ENCODE measurements at places on chromosomes 5 and 9.

- DNase-seq: no peak
Measured at GRCh38 chr5:56632199-56632598, 183.2 kb upstream of the MAP3K1 start.

- no peak for DNase-seq
Measured at GRCh38 chr5:1006656-1007071, 1.9 kb upstream of the NKD2 start.

- no peak for DNase-seq
Measured at GRCh38 chr5:157370967-157371366, 89.0 kb upstream of the NIPAL4 start.

GRCh38 chr5:141413540-141414069 lies 818 bp downstream of the PCDHGA10 start:
- no peak for DNase-seq

GRCh38 chr5:83740741-83741140 lies 20.1 kb upstream of the HAPLN1 start:
- DNase-seq: no peak

DNA sequence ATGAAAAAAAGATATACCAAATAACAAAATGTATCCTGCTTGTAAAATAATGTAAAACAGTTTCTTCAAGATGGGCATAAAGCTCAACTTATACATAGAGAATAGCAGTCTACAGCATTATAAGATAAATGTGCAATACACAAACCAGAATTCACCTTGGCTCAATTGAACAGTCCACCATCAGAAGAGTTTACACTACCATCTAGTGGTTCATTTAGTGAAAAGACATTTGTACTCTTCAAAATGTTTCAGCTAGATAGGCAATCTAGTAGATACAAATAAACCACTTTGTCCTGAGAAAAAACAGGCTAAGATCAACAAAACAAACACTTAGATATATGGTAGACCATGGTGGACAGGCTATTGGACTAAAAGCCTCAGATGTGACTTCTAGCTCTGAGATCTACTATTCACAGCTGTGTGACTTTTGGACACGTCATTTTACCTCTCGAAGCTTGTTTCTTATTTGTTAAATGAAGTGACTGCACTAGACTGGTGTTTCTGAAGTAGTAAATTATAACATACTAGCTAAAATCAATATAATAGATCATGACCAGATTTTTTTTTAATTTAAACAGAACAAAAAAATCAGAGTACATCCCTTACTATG lies 22.1 kb upstream of the TPD52L3 start:
- DNase-seq: no peak

DNA sequence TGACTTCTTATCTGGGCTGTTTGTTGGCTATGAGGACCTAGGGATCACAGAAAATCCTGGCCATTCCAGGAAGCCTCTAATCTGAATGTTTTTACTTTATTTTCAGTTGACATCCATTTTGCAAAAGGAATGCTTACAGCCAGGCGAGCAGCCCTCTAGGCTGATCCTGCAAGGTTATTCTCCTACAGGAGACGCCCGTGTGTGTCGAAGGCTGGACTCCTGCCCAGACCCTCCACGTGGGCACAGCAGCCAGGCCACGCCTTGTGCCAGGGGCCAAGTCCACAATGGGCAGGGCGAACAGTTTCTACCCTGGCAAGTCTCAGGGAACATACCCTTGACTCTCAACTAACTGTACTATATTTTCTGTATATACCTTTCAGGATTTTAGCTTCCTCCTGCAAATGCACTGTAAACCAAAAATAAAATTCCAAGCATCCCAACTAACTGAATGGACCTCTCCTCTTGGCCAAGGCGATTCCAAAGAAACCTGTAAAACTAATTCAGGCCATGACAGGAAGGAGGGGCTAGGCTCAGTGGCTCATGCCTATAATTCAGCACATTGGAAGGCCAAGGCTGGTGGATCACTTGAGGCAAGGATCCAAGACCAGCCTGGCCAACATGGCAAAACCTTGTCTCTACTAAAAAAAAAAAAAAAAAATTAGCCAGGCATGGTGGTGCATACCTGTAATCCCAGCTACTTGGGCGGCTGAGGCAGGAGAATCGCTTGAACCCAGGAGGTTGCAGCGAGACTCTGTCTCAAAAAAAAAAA lies 5.7 kb downstream of the CMBL start:
- no peak for DNase-seq

DNA sequence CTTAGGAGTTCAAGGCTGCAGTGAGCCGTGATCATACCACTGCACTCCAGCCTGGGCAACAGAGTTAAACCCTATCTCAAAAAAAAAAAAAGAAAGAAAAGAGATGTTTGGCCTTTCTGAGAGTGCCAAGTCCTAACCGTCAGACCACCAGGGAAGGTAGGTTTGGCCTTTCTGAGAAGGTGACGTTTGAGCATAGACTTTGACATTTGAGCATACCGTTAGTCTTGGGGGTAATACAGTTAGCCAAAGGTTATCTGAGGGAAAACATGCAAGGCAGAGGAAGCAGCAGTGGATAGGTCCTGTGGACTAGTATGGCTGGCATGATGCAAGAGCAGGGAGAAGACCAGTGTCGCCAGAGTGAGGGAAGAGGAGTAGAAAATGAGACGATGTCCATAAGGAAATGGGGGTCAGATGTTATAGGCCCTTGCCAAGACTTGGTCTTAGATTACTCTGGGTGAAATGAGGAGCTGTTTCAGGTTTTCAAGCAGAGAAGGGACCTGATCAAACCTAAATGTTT lies 50.2 kb downstream of the HSDL2 start:
- DNase-seq: no peak

GRCh38 chr9:125330587-125330986 lies 69.0 kb downstream of the GAPVD1 start:
- DNase-seq: no peak

DNA sequence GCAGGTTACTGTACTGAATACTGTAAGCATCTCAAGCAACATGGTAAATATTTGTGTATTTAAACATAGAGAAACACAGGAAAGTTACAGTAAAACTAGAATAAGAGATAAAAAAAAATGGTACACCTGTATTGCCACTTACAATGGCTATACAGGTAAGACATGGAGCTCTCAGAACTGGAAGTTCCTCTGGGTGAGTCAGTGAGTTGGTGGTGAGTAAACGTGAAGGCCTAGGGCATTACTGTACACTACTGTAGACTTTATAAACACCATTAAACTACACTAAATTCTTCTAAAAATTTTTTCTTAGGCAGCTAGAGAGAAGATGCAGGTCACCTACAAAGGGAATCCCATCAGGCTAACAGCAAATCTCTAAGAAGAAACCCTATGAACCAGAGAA lies 872.9 kb downstream of the TAF11L14 start:
- DNase-seq: no peak

GRCh38 chr9:76025286-76025685 lies 134.8 kb downstream of the PCSK5 start:
- no peak for DNase-seq

DNA sequence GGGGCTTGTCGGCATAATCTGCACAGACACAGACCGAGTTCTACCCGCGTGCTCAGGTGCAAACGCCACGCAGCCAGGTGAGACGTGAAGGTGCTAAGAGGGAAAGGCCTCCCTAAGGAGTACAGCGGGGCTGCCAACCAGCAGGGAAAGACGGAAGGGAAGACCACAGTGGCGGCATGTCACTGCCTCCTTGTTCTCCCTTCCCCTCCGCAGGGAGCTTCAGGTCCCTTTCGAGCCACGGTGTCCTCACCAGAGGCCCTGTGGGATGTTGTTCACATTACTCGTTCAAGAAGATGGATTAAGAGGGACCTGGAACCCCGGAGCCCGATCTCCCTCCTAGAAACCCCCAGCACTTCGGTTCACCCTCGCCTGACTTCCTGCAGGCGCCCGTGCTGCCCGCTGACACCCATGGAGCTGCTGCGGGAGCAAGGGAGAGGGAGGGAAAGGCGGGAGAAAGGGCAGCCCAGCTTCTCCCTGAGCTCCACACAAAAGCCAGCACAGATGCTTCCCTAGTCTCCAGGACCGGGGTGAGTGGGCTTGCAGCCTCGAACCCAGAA lies 686 bp downstream of the BRD9 start:
- peak; percentile 35 for DNase-seq

- DNase-seq: no peak
Measured at GRCh38 chr5:109917966-109918365, 228.2 kb downstream of the MAN2A1 start.

GRCh38 chr5:13276156-13276555 lies 668.3 kb downstream of the DNAH5 start:
- DNase-seq: no peak

GRCh38 chr9:79116709-79117108 lies 455.1 kb upstream of the TLE4 start:
- DNase-seq: no peak

DNA sequence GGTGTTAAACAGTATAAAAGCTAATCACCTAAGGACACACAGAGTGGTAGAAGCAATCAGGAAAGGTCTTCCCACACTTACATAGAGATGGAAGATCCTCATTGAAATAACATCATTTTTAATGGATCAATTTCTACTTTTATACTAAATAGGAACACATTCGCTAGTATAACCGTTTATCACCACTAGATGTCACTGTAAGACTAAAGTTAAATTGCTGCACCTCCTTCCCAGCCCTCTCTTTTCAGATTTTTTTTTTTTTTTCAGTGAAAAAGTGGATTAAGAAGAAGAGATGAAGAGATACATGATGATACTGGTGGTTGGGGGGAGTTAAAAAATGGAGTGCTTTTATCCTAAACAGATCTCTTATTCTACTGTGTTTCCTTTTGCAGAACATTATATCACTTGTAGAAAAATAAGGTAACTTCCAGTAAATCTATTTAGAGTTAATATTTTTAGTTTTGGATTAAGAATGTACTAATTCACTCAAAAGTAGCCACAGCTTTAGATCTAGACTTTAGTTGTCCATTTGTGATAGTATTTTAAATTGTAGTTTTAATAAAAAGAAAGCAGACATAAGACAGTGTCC lies 116.9 kb upstream of the ARRDC3 start:
- no peak for DNase-seq

DNA sequence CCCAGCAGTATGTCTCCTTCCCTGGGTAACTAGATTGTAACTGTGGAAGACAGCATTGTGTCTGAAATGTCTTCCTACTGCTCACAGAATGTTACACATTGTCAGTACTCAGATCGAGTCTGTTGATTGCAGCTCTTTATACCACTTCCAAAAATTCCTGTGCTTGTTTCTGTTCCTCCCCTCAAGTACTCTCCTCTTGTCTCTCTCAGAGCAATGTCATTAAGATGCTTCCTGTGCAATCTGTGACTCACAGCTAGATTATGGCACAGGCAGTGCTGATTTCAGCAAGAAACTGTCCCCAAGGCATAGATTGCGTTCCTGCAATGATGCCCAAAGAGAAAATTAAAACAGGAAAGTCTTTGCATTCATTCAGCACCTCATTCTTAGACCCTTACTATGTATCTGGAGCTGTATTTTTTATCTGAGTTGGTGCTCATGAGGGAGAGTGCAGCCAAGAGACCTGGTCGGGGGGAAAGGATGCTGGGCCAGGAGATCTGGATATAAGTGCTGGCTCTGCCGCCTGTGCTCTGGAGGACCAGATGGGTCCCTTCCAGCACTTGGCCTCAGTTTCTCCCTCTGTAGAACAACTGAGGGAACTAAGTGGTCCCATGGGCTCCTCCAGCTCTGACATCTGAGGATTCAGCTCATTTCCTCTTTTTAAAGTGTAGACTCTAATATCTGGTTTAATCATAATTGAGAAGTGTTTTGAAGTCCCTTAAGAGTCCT lies 40.8 kb upstream of the GNPDA1 start:
- DNase-seq: peak; percentile 19

DNA sequence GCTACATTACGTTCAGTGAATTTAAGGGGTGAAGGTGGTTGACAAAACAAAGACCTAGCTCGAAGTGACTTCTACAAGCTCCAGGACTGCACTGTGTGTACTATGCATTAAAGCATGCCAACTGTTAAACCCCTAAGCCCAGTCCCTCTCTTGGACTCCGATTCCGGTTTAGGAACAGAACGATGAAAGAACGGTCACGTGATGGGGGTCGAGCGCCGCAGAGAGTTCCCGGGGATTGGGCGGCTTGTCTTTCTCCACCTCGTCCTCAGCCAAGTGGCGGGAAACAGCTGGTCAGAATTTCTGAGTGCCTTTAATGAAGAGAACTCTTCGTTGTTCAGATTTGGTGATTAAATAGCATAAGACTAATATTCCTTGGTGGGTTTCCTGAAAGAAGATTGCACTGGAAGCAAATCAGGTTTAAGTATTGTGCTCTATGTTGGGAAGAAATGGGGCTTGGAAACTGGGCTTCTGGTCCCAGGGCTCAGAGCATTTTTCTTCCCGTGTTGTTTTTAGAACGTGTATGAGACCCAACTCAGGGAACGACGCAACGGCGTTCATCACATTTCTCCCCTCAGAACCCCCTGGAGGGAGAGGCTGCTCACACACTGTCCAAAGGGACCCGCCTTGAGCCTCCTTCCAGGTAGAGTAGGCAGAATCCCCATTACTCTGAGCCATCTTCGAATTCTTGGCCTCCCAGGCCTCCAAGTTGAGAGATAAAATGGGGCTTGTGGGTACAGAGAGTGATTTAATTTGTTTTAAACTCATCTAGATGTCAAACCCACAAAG lies 25.3 kb downstream of the IRX2 start:
- DNase-seq: no peak

- no peak for DNase-seq
Measured at GRCh38 chr9:20606652-20607051, 15.6 kb downstream of the MLLT3 start.

DNA sequence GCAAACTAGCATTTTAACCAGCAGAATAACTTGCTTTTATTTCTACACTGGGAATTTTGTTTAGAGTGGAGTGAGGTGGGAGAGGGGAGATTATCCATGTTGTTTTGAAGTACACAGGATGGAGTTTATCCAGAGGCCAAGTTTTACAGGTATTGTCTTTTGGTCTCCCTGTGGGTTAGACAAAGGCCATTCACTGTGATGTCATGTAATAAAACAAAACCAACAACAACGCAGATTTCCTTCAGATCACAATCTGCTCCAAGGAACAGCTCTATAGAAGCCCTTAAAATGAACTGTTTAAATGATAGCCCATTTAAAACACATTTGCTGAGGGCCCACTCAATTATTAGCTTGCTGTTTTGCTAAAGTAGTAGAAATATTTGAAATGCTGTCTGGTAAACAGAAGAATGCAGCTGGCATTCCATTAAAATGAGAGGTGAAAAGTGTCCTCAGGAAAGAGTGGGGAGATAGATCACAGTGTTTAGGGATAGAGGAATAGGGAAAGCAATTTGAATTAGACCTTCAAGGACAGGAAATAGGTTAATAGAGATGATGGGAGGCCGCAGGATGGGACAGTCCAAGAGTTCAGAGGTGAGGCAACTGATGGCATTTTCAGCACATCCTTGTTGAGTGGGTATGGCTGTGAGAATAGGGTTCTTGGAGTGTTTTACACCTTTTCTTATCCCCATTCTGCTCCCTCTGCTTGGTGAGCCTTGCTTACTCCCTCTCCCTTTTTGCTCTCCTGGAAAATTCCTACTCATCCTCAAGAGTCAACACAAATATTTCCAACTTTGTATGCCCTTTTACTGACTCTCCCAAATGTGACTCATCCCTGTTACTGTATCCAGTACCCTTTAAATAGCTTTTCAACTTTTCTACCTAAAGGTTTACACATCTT lies 140.1 kb upstream of the NR3C1 start:
- no peak for DNase-seq

- DNase-seq: no peak
Measured at GRCh38 chr5:114898602-114899001, 271.1 kb downstream of the TRIM36 start.

Data from activated CD4-positive, alpha-beta T cell treated with anti-CD3 and anti-CD28 coated beads for 36 hours (primary cell).